ENCODE measurements at places on chromosomes 4 and X.

GRCh38 chrX:85017721-85018120, 14.0 kb downstream of the APOOL start:
- no peak for DNase-seq

DNA sequence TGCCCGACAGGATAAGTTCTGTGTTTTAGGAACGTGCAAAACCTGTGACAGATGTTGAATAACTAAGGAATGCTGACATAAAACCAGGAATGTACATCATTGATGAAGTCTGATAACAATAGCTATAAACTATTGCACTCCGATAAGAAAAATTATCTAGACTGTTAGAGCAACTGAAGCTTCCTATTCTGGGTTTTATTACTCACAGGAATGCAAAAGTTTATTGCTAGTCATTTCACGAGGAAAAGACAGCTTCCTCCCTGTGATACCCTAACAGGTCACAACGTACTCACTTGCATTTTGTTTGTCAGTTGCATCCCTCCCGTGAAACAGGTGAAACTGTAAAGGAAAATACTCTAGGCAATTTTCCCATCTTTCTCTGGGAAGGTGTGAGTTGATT, 65.9 kb downstream of the CLDN22 start:
- DNase-seq, result no peak

- no peak for DNase-seq
Observed at GRCh38 chrX:118526149-118526548, 30.5 kb downstream of the DOCK11 start.

DNA sequence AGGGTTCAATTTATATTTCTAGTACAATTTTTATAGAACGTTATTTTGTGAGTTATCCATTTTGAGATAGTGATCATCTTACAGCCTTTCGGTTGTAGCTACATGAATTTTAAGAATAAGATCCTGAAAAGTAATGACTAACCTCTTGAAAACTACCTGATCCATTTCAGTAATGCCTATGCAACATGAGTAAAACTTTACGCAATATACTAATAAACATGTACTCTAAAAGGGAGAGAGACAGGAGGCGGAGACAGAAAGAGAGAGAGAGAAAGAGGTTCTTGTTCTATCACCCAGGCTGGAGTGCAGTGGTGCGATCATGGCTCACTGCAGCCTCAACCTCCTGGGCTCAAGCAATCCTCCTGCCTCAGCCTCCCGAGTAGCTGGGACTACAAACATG, 816.1 kb downstream of the CCSER1 start:
- DNase-seq, result no peak

DNA sequence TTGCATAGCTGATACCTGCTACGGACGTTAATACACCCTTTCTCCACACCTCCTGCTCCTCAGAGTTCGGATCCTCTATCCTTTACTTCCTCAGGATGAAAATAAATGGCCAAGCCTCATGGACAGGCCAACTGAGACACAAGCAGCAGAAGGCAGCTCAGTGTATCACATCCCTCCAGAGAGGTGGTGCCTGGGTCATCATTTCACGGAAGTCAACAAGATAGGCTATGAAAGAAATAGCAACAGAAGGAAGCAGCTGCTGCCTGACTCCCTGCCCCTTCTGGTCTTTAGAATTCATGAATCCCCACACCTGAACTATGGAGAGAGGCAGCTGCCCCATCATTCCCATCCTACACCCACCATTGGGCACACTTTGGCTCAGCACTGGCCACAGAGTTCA, 267.1 kb upstream of the ETNPPL start:
- DNase-seq, result no peak

GRCh38 chr4:99382745-99383360, 30.3 kb upstream of the ADH1C start:
- DNase-seq, result no peak

GRCh38 chr4:87851332-87851731, 18.6 kb downstream of the MEPE start:
- no peak for DNase-seq

GRCh38 chrX:46954716-46955115, 42.5 kb downstream of the JADE3 start:
- DNase-seq, result no peak

DNA sequence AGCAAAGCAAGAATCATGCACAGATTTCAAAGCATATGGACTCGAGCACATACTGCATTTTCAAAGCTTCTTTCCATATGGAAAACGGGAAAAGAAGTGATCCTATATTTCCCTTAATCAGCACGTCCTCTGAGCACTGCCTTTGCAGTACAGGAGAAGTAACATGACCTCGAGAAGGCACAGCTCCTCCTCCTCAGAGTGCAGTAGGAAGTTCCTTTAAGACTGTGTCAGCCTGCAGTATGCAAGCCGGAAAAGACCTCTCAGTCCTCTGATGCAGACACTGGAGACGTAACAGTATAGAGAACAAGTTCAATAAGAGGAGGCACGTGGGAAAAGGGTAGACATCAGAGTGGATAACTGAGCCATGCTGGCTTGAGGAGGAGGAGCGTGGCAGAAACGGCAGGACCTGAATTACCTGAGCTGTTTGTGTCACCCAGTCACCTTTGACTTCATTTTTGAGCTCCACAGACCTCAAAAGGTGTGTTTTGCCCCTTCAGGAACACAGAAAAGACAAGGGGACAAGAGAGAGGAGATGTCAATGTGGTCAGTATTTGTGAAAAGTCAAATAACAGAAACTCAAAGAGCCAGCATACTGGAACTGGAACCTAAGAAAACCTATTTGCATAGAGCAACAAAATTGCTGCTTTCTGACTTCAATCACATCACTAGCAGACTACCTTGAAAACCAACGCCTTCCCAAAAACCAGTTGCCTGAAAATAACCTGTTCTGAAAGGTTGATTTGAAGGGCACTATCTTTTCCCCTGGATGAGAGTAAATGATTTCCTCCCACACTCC, 20.8 kb downstream of the IRF2 start:
- DNase-seq, result no peak

- DNase-seq, result no peak
Observed at GRCh38 chr4:101156619-101157310, 190.6 kb downstream of the PPP3CA start.

All from HS-5 (cell line).